GM12892 (cell line): ENCODE measurements at places on chromosomes 6 and 20.

GRCh38 chr6:14542670-14543366 lies 425.2 kb downstream of the CD83 start:
- DNase-seq: no peak

DNA sequence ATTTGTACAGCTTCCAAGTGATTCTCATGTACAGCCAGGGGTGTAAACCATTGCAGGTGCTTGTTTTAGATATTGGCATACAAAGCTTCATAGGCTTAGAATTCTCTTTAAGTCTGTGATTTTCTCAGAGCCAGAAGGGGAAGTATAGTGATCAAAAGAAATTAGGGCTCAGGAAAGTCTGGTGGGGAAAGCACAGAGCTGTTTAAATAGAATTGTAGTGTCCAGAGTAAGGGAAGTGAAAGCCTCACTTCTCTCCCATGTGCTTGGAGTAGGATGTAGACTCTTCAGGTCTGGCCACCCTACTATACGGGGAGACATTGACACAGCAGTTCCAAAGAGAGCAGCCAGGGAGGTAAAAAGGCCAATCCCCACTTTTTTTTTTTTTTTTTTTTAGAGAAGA lies 10.4 kb downstream of the GCNT2 start:
- DNase-seq: no peak

- no peak for DNase-seq
Observed at GRCh38 chr6:27518881-27519795, 46.2 kb upstream of the ZNF184 start.

DNA sequence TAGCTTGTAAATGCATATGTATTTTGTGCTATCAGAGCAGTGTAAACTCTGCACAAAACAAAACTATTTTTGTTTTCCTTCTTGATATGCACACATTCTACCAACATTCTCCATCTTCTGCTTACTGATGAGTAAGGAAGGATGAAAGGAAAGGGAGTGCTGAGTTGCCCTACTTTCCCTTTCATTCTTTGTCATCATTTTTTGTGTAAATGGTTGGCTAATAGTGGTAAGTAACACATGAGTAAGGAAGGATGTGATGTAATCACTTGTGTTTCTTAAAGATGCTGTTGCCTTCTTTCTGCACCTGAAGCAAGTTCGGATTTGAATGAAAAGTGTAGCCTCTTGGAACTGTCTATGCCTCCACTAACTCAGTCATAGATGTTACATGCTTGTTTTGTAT lies 4.6 kb upstream of the REV3L start:
- no peak for DNase-seq
